ENCODE measurements at places on chromosomes 7 and 10. TPM values are rescaled to one million over a fixed set of nuclear protein-coding genes. Genes with fewer than 3 reads are reported as not detected.

PRSS37 gene
- not detected for total RNA-seq

ASB10 gene
- not detected for total RNA-seq

LIPF gene
- total RNA-seq, result not detected

LRIT1 gene
- not detected for total RNA-seq

NRP1 gene
- 364 TPM for total RNA-seq

FFAR4 gene
- total RNA-seq, result not detected

PHKG1 gene
- 1.1 TPM for total RNA-seq

CABCOCO1 gene
- not detected for total RNA-seq

KLLN gene
- 1.8 TPM for total RNA-seq

EGFR gene
- total RNA-seq, result 40.8 TPM

NXPH1 gene
- not detected for total RNA-seq

RGR gene
- total RNA-seq, result not detected

SEMA3C gene
- 46.4 TPM for total RNA-seq

CXCL12 gene
- total RNA-seq, result 440 TPM

NPTX2 gene
- 130 TPM for total RNA-seq

ATRNL1 gene
- total RNA-seq, result under 0.01 TPM

RBP3 gene
- not detected for total RNA-seq

CPA2 gene
- total RNA-seq, result not detected

DNAJC1 gene
- total RNA-seq, result 71.1 TPM

STEAP2 gene
- 25.8 TPM for total RNA-seq

OR2A42 gene
- total RNA-seq, result not detected

Measured in cardiac ventricle fibroblast (primary cell).